Cortex of kidney (tissue), 1 donor: ENCODE measurements at places on chromosomes 16 and 17.

DNA sequence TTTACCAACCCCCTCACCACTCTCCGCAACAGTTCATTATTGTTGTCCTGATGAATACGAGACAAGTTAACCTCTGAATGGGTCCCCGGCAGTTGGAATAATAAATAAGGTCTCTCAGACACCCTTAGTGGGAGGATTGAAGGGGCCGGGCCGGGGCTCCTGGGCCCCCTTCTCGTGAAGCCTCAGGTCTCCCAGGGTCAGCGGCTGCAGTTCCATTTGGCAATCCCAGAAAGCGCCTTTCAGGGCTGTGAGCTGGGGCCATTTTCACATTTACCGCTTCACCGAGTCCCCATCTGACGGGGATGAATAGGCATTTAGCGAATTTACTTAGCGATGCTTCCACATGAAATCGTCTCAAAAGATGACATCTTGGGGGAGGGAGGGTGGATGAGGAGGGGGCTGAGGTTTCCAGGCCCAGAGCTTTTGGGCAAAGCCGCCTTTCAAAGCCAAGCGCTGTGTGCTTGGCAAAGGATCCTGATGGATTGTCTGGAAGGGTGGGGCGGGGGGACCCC lies 309.8 kb downstream of the XYLT1 start:
- no peak for DNase-seq

DNA sequence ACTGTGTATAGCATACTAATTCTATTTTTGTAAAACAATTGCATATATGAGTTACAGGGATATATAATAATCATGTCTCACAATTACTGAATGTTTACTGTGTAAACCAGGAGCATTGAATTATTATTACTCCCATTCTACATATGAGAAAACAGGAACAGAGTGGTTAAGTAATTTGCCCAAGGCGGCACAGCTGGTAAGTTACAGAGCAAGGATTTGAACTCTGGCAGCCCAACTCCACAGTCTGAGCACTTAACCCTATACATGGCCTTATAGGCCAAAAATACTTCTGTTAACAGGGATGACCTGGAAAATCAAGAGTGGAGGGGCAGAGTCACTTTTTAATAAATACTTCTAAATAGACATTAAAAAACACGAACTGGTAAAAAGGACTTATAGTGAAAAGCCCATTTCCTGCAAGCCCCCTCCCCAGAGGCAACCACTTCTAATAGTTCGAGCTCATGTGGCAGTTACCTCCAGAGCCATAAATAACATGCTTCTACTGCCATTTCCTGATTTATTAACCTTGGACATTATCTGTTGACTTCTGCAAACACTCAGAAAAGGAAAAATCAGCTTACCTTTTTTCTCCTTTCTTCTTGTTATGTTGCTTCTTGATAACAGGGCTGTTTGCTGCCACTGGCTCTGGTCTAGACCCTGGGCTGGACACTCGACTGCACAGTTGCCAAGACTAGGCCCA lies 22.1 kb upstream of the ADGRG1 start:
- no peak for DNase-seq

GRCh38 chr16:58425245-58425644 lies 33.0 kb downstream of the GINS3 start:
- no peak for DNase-seq

DNA sequence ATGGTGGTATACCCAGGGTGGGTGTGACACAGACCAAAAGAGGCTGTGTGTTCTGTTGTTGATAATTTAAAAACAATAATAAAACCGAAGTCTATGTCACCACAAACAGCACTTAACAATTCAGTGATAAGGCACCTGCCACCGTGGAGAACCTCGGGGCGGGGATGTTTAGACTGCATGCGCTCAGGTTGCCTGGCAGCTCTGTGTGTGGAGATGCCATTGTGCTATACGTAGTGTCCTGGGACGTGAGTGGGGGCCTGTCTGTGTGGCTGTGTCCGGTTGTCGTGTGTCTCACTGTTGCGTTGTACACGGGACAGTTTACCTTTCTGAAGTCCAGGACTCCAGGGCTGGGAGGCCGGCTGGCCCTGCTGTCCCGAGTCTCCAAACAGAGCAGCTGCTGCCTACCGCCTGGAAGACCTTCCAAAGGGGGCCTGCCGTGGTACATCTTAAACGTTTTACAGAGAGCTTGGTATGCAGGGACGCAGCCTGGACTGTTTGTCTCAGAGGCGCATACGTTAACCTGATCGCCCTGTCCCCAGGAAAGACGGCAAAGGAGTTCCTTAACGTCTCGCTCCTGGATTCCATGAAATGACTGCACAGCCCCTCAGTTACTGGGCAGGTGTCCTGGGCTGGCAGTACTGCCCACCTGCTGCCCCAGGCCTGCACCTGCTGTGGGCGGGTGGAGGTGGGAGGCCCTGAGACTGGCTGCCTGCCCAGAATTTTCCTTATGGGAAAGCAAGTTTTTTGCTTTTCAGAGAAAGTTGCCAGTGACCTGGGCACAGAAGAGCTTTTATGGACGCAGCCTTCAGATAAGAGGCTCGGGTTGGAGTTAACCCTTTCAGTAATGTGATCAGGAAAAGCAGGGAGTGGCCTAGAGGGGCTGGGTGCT lies 19.0 kb downstream of the SPIRE2 start:
- no peak for DNase-seq

- no peak for DNase-seq
Observed at GRCh38 chr17:20852239-20852989, 190.4 kb downstream of the USP22 start.

DNA sequence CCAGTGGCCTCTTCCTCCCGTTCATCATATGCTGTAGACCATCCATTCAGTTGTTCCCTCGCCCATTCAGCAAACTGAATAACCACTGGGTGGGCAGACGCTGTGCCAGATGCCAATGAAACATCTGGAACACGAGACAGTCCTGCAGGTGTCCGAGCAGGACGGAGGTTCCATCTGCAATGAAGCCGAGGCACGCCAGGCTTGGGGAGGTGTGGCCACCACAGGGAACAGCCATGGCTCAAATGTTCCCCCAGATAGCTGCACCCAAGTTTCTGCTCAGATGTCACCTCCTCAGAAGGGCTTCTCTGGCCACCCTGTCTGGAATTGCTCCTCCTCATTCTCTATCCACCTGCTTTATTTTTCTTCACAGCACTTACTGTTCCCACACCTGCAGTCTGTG lies 30.5 kb downstream of the UBE2O start:
- DNase-seq, result no peak

DNA sequence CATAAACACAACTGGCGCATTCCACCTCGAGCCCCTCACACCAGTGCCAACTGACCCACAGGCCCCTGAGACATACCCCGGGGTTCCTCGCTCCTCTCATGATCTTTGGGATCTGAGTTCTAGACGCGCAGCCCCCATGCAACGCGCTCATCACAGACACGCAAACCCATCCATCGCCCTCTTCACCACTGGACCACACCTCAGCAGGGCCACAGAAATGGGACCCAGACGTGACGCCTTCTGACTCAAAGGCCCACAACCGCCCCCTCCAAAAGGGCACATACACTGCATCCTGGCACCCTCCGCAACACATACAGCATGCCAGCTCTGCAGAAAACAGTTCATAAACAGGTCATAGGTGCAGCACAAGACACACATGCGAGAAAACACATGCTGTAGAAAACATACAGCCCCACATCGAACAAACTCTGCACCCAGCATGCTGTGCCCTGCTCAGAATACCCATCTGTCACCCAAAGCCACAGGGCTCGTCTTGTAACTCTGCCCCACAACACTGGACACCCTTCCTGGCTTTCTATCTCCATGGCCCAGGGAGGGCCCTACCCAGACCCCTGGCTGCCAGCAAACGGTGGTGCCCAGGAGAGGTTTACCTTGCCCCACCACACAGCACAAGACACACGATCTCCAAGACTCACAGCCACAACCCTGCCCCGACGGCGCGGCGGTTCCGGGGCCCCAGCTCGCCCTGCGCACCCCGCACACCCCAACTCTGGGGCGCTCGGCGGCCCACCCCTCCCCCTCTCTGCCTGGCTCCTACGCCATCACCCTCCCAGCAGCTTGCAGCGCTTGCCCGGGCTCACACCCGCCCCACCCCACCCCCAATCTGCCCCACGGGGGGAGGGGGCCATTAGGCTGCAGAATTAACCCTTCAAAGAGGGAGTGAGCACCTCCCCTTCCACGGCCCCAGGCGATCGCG lies 887 bp downstream of the ZBTB4 start:
- no peak for DNase-seq

- no peak for DNase-seq
Observed at GRCh38 chr16:74216319-74216718, 80.3 kb upstream of the PSMD7 start.

DNA sequence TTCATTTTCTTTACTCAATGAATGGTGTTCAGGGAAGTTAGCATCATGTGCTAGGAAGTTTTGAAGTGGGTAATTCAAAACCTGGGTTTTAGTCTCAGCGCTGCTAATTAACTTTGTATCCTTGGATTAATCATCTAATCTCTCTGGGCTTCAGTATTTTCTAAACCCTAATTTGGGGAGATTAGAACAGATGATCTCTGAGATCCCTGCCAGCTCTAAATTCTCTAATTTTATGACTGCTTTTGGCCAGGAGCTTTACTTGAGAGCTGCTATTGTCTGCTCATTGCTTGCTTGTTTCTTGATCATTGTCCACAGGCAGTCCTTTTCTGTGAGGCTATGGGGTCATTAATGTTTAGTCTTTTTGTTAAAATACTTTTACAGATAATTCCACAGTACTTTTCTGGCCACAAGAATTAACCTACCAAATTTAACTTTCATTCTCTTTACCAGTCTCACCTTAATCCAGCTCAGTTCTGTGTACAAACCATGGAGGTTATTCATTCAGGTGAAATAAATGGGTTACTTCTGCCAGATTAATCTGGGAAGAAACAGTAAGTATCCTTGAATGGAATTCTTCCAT lies 28.4 kb upstream of the VWA3A start:
- DNase-seq, result no peak

DNA sequence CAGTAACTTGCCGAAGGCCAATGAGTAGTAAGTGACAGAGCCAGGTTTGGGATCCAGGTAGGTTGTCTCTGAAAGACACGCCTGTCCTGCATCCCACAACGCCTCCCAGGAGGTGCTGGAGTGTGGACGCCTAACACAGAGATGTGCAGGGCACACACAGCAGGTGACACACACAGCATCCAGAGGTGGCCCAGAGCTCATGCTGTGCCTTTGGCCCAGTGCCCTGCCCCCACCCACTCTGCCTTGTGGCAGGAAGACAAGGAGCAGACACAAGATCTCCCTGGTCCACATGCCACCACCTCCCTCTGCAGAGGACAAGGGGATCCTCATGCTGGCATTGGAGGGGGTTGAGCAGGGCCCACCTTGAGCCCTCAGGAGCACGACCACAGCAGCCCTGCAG lies 14.7 kb upstream of the STH start:
- DNase-seq, result no peak

DNA sequence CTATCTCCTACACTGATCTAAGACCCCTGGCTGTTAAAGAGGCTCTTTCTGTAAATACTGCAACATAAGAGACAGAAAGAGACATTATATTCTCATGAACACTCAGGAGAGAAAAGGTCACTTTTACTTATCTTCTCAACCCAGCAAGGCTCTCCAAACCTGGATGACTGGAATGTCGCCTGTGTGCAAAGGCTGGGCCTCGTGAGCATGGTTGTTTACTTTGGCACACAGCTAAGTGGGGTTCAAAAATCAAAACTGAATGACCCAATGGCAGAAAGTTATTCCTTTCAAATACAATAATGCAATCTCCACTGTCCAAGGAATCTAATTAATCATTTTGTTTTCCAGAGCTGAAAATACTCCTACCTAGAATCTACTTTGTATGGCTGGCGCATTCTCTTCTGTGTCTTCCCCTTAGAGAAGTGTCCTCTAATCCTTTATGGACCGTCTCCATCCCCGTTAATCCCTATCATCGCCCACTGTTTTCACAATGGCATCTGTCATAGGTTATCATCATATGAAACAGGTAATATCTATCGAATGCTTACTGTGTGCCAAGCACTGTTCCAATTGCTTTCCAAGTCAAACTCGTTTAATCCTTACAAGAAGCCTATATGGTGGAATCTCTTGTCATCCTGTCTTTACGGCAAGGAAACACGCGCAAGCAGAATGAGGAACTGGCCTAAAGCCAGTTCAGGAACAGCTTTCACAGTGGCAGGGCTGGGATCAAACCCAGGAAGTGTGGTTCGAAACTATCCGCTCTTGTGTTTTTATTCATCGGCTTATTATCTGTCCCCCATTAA lies 1.3 kb downstream of the SLX4 start:
- DNase-seq, result no peak

GRCh38 chr16:53504665-53505064 lies 1.7 kb upstream of the AKTIP start:
- DNase-seq, result no peak

DNA sequence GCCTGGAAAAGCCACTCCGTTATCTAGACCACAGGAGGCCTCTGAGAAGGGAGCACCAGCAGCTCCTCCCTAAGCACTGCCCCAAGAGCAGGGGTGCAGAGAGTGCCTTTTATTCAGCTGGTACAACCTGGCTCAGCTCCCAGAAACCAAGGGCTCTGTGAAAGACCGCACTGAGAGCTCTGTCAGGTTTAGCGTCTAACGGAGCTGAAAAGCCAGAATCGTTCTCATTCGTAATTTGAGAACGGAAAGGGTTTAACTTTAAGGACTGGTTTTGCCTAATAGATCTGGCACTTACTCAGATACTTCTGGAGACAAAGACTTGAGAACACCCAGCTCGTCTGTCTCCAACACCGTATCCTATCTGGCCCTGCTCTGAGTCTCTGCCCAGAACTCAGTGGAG lies 13.5 kb downstream of the MPG start:
- no peak for DNase-seq

DNA sequence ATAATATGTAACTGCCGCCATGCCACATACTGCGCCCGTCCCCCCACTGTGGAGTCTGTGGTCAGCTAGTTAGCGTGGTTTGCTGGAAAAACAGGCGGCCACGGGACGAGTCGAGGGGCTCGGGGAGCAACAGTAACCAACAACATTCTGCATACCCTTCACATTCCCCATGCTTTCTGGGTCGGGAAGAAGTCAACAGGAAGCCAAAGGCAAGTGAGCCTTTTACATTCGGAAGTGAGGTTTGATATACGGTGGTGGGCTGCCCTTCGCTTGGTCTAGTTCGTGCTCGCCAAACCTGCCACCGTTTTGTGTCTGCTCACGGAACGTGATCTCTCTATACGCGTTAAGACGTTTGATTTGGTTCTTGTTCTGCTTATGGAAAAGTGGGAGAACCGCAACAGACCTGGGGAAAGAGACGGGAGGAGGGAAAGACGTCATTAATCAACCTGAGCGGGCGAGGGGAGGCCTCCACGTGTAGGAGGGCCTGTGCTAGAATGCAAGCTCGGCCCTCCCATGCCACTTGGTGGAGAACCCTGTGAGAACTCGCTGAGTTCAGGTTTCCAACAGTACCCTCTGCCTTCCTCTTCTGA lies 28.9 kb upstream of the CFAP20 start:
- no peak for DNase-seq

GRCh38 chr16:54140057-54140787 lies 146.4 kb downstream of the IRX3 start:
- DNase-seq, result no peak

- no peak for DNase-seq
Observed at GRCh38 chr17:38800237-38800760, 943 bp upstream of the PIP4K2B start.

DNA sequence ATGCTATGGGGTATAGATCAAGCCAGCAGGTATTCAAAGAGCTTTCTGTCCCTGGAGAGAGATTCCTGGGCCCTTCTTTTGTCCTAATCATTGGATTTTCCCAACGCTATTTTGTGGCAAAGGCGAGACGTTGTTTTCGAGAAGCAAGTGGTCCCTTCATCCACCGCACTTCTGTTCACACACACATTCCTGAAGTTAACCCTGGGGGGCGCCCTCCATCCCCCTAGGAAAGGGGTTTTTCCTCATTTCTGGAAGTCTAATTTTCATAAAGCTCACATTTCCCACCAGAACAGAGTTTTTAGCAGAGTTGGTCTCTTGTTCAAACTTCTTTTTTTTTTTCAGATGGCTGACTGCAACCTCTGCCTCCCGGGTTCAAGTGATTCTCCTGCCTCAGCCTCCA lies 11.9 kb downstream of the SCGB1C2 start:
- no peak for DNase-seq
